ENCODE measurements at places on chromosomes 4 and X.

DNA sequence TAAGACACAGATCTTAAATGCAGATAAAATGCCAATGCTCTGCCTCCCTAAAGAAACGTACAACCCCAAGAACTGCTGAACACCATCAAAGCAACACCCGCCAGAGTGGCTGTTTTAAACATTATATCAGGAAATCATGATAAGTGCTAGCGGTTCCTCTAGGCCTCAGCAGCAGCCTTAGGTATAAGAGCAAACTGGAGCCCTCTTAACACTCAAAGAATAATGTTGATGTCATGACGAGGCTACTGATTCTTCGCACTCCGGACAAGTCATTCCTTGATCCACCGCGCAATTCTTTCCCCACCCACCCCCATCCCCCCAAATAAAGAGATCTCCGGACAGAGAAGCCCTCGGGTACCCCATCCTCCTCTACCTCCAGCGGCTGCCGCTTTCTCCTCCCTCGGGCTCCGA, 507 bp downstream of the LIN54 start:
- no peak for DNase-seq

DNA sequence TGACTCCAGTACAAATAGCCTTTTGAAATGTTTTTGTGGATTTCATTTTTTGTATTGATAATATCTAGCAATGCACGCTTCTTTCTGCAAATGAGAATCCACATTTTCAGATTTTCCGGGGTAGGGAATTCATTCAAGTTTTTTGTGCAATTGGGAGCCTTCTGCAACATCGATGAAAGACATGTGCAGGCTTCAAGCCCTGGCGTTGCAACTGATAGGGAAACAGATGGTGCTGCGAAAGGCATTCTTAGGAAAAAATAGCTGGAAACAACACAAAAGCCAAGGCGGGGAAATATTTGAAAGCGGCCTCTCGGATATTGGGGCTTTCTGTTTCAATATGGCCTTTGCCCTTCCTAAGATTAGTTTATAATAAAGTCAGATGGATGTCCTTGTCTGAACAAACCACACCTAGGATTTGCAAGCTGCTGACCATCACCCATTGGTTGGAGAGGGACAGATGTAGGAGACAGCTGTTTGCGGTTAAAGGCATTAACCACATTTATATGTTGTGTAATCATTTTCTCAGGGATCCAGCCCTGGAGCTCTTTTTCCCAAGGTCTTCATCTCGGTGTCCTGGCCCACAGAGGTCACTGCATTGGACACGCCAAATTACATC, 136.5 kb downstream of the PRKX start:
- no peak for DNase-seq

- DNase-seq, result no peak
These were observed 34.5 kb upstream of the RAB33B start for GRCh38 chr4:139419388-139419914.

DNA sequence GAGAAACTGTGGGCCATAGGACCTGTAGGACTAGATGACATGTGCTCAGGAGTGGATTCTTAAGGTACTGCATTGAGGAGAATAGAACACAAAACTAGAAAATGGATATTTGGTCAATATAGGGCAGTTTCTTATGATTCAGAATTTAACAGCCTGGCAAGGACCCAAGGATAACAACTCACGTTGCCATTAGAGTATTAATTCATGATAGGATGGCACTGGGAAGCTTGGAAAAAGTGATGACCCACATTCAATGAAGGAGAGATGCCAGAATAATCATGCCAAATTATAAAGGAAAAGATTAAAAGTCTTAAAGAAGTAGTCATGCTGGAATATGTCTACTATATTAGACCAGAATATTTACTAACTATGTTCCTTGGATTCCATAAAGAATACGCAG, 594.5 kb downstream of the ANKRD50 start:
- no peak for DNase-seq

DNA sequence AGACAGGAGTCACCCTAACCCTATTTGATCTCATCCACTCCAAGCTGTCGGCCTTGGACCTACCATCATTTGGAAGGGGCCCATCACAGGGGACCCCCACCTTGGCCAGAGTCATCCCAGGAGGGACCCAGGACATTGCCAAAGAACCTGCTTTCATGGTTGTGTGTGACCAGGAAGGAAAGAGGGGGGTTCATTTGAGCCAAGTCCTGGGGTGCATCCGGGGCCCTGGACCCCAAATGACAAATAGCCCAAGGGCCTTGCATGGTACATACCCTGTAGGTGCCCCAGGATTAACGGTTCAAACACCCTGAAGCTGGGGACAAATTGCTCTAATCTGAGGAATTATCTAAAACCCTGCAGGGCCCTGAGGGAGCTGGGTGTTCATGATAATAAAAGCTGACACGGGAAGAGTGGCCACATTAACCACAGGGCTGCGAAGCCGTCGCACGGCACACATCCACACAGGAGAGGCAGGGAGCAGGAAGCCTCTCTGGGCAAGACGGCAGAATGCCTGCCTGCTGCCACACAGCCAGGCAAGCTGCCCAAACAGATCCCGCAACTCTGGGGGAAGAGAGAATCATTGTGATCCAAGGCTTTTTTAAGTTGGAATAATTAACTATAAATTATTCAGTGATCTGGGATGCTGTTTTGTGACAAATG, 28.2 kb upstream of the PPP2R2C start:
- DNase-seq, result no peak

GRCh38 chr4:82797405-82798111, 1.0 kb downstream of the SCD5 start:
- no peak for DNase-seq

DNA sequence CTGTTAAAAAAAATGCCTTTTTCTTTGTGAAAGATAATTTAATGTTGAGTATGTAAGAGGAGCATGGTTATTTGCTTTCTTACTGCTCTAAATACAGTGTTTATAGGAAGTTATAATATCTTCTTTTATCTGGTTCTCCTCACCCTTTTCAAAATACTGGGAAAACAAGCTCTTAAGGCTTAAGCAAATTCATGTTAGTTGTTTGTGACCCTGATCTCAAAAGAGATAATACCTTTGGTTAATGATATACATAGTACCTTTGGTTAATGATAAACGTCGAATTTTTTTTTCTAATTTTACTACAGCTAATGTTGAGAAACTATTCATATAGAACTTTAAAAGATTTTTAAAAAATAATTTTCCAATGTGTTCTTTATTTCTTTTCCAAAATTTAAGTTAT, 180.1 kb downstream of the RAPGEF2 start:
- no peak for DNase-seq

GRCh38 chr4:108519911-108520601, 100.3 kb upstream of the RPL34 start:
- DNase-seq, result no peak

GRCh38 chr4:128877934-128878333, 68.4 kb downstream of the JADE1 start:
- DNase-seq, result no peak

GRCh38 chr4:57070461-57070860, 39.7 kb downstream of the IGFBP7 start:
- no peak for DNase-seq

GRCh38 chrX:54166915-54167314, 16.1 kb downstream of the FAM120C start:
- DNase-seq, result no peak

GRCh38 chr4:180350901-180351300, 1892.3 kb upstream of the TENM3 start:
- DNase-seq, result no peak

GRCh38 chrX:39954851-39955250, 142.9 kb downstream of the BCOR start:
- DNase-seq, result no peak

DNA sequence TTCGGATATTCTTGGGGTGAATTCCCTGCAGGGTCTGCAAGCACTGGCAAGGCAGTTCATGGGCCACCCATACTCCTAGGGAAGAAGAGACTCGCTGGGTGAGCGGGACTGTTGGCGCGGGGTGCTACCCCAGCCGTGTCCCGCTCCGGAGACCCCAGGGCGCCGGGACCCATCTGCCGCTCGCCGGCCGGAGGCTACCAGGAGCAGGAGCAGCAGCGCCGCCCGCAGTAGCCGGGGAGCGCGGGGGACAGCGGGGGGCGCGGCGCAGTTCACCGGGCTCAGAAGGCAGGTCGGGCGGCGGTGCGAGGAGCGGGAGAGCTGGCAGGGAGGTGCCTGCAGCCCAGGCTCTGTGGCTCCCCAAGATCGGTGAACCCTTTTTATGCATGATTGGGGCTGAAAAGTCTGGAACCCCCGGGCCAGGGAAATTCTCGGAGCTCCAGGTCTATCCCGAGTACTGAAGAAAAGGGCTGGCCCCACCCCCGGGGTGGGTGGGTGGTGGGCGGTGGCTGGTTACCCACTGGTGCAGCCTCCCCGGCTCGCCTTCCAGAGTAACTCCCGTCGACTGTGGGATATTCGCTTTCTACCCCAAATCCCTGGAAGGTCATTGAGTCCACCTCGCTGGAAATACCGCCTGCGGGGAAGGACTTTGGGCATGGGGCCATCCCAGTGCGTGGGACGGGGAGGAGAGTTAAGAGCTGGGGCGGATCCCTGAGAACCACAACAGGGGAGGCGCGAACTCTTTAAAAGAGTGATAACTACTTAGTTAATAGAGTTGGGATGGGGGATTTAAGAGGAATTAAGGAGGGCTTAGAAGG, 37.6 kb downstream of the PF4 start:
- no peak for DNase-seq

GRCh38 chr4:7323872-7324650, 110.7 kb downstream of the PSAPL1 start:
- no peak for DNase-seq

- DNase-seq, result no peak
These were observed 36.6 kb downstream of the IGFBP7 start for GRCh38 chr4:57073559-57073958.

DNA sequence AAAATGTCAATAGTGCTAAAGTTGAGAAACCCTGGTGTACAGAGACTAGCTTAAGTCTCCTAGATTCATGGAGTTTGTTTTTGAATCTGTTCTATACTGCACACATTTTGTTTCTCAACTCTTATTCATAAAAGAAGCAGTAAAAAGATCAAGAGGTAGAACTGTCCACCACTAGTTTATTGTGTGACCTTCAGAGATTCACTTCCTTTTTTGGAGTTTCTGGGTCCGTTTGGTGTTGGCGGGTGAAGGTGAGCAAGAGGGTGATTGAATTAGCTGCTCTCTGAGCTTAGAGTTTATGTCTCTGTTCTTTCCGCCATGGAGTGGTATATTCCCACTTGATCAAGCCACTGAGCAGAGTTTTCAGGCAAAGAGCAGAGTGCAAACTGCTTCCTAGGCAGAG, 21.4 kb upstream of the PLAC1 start:
- no peak for DNase-seq

GRCh38 chr4:127965803-127966175, 583 bp downstream of the ABHD18 start:
- peak; percentile 30 for DNase-seq

- DNase-seq, result no peak
These were observed 2.0 kb downstream of the HSPA4L start for GRCh38 chr4:127783955-127784770.

- DNase-seq, result no peak
These were observed 63.2 kb upstream of the STARD8 start for GRCh38 chrX:68584221-68584620.

GRCh38 chr4:14157262-14157661, 529.7 kb upstream of the BOD1L1 start:
- DNase-seq, result no peak

DNA sequence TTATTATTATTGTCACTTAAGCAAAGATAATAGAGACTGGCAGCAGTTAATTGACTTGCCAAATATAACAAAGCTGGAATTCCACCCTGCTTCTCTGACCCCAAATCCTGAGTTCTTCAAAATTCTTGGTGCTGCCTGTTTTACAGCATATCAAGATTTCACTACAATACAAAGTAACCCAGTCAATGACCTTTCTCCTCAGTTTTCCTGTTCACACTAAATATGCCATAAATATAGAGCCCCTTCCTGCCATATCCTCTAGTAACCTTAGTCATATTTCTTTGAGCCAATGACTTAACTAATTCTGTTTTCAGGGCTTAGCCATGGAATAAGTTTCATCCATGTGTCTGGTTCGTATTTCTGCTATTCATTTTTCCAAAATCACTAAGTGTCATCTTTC, 315.3 kb upstream of the HS3ST1 start:
- DNase-seq, result no peak

DNA sequence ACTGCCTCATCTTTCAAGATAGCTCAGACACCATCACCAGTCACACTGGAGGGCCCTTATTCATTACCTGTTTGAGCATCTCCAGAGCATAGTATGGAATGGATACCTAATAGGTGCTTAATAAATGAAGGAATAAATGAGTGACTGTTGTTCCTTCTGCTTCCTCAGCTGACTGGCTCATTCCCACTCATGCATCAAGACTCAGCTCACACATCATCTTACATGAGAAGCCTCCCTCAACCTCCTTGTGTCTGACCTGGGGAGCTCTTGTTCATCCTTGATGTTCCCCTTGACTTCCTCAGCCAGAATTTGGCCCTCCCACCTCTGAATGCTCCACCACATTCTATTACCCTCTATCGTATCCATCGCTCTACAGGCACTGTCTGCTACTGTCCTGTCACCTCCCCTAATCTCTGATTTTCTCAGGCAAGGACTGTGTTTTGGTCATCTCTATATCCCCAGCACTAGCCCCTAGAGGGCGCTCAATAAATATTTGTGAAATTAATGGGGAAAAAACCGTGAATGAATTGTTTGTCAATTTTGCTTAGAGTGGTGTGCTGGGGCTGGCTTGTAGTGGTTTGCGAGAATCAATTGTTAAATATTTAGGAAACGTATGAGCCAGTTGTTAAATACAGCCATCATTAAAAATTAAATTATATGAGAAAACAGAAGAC, 88.3 kb downstream of the NHSL2 start:
- DNase-seq, result no peak

GRCh38 chrX:33198561-33199279, 12.6 kb downstream of the DMD start:
- DNase-seq, result no peak

DNA sequence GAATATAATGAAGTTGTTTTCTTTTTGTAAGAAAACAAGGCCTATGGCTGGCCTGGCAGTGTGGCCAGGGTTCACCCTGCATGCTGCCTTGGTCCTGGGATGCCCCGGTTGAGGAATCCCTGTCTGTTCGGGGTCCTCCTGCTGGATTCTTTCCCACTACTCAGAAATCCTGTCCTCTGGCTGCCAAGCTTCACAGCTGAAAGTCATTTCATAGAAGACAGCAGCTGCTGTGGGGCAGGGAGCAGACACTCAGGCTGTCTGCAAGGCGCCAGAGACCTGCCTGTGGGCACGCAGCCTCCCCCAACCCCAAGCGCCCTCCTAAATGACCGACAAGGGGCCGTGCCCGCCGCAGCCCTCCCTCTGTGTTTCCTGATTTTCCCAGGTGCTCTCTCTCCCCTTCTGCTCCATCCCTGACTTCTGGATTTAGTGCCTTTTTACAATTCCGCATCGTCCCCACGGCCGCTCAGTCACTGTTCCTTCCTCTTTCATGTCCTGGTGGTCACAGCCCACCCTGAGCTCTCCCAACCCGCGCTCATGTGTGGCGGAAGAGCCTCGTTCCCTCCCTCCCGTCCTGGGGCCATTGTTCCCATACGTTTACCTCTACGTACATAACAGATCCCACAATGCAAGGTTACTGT, 27.5 kb downstream of the ZFYVE28 start:
- DNase-seq, result no peak

Measured in stimulated activated CD8-positive, alpha-beta memory T cell treated with anti-CD3 and anti-CD28 coated beads, Interleukin-7, amount 100 ng/mL, for 1 hour (primary cell).